NCI-H2081 treated with DMSO at 0.1 percent for 48 hours (cell line): ENCODE measurements at places on chromosomes 4 and X.

- DNase-seq = no peak
Observed at GRCh38 chr4:2402048-2402842, 16.2 kb downstream of the ZFYVE28 start.

GRCh38 chr4:18319431-18319830 is 297.9 kb upstream of the LCORL start:
- no peak for DNase-seq

DNA sequence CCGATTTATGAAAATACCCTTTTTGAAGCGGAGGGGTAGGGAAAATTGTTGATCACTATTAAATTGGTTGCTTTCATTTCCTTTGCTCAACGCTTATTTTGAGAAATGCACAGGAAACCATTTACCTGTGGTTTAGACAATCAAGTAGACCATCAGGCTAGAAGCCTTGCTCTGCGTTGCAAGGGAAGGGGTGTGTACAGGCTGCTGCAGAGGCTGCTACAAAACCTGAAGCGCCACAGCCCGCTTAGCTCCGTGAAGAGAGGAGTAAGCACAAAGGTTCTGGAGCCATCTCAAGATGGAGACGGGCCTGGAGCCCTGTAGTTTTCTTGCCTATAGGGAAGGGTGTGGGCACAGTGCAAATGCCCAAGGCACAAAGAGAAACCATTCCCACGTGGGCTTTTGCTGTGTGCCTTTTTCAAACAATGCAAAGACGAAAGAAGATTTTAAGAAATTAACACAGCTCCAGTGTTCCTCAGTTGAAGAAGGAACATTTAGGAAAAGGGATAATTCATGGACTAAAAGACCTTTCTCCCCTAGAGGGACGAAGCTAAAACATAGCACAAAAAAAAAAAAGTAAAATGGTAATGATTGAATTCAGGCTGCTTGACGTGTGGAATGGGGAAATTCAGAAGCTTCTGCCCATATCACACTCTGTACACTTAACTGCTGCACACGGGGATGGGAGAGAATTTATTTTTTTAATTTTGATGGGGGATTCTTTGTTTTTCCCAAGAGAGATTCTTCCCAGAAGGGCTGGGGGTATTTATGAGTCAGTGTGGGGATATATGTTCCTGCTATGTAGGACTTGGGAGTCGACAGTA is 3.5 kb downstream of the TMSB4X start:
- DNase-seq = no peak

DNA sequence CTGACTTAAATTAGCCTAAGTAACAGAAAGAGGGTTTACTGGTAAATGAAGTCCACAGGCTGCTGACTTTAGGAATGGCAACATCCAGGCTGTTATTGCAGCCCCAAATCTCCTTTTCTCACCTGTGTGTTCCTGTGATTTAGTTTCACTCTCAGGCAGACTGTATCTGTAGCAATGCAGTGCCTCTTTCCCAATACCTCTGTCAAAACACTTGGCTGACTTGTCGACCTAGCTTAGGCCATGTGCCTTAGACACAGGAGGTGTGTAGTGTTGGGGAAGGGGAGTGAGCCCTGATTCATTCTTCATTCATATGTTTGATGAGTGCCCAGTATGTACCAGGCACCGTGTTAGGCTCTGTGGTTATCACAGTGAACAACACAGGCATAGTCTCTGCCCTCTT is 46.9 kb downstream of the JADE3 start:
- DNase-seq = no peak

GRCh38 chr4:77443941-77444340 is 161.7 kb upstream of the CXCL13 start:
- no peak for DNase-seq

DNA sequence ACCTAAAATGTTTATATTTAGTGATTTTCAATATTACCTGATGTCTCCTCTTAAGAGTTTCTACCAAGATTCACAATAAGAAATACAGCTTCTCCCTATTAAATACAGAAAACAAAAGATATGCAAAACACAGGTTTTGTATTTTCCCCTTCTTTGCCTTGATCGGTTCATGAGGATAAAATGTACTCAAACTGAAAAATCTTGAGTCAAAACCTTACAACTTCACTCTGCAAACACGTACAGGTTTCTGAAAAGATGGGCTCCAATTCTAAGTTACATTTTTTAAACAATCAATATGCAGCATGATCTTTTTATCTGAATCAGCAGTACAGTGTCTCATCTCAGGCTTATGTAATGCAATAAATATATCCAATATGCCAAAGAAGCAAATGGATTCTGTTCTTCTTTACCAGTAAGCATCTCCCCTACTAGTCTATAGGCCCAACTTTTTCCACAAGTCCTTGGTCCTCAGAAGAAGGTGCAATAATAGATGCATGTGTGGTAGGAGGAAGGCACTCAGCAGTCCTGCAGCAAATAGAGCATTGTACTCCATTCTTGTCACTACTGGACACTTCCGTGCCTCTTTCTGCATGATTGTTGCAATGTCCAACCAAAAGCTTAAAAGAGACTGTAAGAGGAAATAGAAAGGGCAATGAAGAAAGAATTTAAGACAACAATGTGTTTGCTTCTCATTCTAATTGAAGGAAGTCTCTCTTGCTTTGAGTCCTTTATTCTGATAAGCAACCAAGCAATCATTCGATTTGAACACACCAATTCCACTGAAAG is 3.2 kb downstream of the MAPK10 start:
- DNase-seq = no peak

GRCh38 chrX:149456476-149457245 is 48.4 kb downstream of the IDS start:
- DNase-seq = no peak

DNA sequence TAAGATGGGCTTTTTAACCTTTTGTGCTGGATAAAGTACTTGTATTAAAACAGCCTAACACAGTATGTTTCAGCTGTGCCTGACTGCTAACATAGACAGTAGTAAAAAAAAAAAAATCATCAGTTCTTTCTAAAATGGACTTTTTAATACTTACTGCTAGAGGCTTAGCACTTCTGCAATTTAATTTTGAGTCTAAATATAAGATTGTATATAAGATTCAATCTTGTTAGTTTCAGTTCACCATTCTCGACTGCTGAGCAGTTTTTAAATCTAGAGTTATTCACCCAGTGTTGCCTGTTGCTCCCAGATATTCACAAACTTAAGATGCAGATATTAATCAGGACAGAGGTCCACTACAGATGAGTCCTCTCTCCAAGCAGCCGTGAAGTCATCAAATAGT is 6.8 kb downstream of the PLA2G12A start:
- DNase-seq = no peak

- DNase-seq = no peak
Observed at GRCh38 chr4:11153171-11153750, 275.4 kb downstream of the HS3ST1 start.

- no peak for DNase-seq
Observed at GRCh38 chrX:138711399-138712347, at the start of gene FGF13. Gene FGF13 (minus strand): TSS chrX:138711717. CDS start chrX:138711003, 714 bp downstream.

DNA sequence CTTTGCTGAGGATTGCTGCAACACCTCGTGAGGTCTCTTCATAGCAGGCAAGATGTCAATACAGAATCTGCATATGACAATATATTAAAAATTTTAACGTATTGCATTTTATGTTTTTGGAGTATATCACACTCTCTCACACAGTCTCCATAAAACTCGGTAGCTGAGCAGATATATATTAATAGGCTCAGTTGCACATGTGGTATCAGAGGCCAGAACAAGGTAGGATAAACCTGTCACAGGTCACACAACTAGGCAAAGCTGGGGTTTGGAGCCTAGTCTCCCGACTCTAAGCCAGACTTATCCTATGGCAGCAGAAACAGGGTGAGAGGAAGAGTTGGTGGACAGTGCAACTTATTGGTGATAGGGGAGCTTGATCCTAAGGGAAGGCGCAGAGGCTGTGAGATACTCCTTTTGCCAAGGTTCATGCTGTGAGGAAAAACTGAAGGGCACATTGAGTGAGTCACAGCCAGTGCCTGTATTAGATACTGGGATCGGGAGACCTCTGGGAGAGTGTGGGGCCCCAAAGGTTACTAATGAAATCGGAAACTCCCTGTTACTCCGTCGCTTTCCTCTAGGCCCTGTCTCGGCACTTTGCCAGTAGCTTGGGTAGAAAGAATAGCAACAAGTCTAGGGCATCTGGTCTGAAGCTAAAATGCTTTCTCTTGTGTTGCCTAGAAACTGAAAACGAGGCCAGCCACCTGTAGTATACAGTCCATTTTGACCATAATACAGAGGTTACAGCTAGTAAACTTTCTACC is 195.7 kb downstream of the ARHGAP10 start:
- no peak for DNase-seq

GRCh38 chrX:96824166-96824565 is 59.5 kb upstream of the RPA4 start:
- DNase-seq = no peak

DNA sequence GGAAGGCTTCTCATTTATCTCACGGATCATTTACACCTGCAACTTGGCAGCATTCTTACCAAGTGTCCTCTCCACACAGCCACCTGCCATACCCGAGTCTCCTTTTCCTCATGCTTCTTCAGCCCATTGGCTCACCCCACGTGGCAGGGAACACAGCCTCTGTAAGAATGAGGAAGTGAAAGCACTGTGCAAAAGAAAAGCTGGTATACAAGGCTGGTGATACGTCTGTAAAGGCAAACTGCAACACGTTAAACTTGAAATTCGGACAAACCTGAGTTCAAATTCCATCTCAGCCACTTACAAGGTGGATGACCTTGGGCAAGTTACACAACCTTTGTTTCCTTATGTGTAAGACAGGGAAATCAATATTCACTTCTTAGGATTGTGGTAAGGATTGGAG is 164.0 kb upstream of the RASGEF1B start:
- no peak for DNase-seq

- DNase-seq = no peak
Observed at GRCh38 chr4:2593003-2593402, 56.6 kb downstream of the FAM193A start.
